ENCODE measurements at places on chromosomes 1 and 21.

- DNase-seq = no peak
Measured at GRCh38 chr1:99814373-99814900, 35.7 kb upstream of the AGL start.

- DNase-seq = no peak
Measured at GRCh38 chr1:24101796-24102586, 9.9 kb downstream of the MYOM3 start.

- DNase-seq = peak; percentile 79
Measured at GRCh38 chr1:55050283-55050682, 10.9 kb downstream of the PCSK9 start.

GRCh38 chr1:176522310-176522845, 59.4 kb downstream of the PAPPA2 start:
- no peak for DNase-seq
